PC-3 (cell line): ENCODE measurements at places on chromosomes 6 and 20. TPM values are rescaled to one million over a fixed set of nuclear protein-coding genes. Genes with fewer than 3 reads are reported as not detected.

The HCRTR2 gene
- total RNA-seq = not detected in 2 replicates

DNA sequence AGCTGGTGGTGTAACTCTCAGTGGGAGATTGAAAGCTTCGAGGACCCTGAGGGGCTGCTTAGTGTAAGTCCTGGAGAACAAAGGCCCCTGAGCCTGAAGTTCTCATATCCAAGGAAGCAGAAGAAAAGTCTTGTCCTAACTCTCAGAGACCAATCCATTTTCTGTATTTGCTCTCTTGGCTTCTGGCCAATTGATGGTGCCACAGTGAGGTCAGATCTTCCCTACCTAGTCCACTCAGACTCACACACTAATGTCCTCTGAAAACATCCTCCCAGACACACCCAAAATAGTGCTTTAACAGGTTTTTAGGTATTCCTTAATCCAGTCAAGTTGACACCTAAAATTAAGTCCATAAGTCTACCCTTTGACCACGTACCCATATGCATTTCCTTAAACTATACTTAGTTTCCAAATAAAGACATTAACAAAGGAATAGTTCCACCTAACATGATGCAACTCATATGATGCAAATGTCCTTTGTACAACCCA is 29.4 kb downstream of the ZNF292 start:
- no peak overlapping the region for H3K27ac ChIP-seq
- no peaks in the 10 kb centered on the region for H3K27me3 ChIP-seq
- peaks cover 13% of the 10 kb centered on the region; the same call in 1 of the 2 replicates for H3K4me1 ChIP-seq
- H3K36me3 ChIP-seq = peaks cover 3% of the 10 kb centered on the region; the same call in 1 of the 2 replicates
- DNase-seq = peak; percentile 6

DNA sequence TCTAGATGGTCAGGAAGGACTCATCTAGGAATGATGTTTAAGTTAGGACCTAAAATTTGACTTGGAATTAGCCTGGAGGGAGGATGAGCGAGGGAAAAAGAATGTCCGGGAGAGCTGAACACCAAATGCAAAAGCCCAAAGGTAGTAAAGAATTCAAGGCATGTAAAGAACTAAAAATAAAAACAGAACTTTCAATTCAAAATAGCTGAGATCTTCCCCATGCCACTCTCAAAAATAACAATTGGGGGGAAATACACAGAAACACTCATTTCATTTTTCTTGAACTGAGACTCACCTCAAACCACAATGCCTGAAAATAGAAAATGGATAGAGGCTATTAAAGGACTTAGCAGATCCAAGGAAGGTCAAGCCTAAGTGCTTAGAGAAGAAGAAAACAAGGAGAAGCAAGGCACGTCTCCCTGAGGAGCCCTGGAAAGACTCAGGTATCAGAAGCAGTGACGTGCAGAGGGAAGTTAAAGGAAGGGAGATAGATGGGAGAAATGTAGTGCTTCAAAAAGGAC is 10.4 kb downstream of the PXT1 start:
- H3K27me3 ChIP-seq = no peaks in the 10 kb centered on the region
- no peaks in the 10 kb centered on the region for H3K36me3 ChIP-seq
- peak; percentile 53 for DNase-seq
- H3K27ac ChIP-seq = no peak overlapping the region
- peaks cover 11% of the 10 kb centered on the region for H3K4me1 ChIP-seq

GRCh38 chr6:43149265-43149664 is 21.8 kb upstream of the SRF start:
- H3K27me3 ChIP-seq = no peaks in the 10 kb centered on the region
- peaks cover 28% of the 10 kb centered on the region for H3K4me1 ChIP-seq
- H3K27ac ChIP-seq = no peak overlapping the region
- H3K36me3 ChIP-seq = no peaks in the 10 kb centered on the region
- DNase-seq = peak; percentile 17

DNA sequence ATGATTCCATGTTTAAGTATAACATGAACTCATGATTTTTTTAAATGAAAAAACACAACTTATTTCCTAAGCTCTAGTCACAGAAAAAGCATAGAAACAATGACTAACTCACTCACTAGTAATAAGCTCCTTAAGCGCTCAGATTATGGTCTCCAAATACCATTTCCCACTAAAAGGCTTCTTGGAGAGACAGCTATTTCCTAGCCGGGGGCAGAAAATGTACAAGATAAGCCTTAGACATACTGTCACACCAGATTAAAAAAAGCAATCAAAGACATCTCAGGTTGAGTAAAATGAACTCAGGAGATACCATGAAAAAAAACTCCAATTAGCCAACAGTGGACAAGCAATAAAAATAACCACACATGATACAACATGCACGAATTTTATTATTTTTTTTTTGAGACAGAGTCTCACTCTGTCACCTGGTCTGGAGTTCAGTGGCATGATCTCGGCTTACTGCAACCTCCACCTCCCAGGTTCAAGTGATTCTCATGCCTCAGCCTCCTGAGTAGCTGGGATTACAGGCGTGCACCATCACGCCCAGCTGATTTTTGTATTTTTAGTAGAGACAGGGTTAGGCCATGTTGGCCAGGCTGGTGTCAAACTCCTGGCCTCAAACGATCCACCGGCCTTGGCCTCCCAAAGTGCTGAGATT is 14.9 kb downstream of the SRPK1 start:
- no peaks in the 10 kb centered on the region for H3K27me3 ChIP-seq
- no peaks in the 10 kb centered on the region for H3K4me1 ChIP-seq
- peaks cover 45% of the 10 kb centered on the region for H3K36me3 ChIP-seq
- no peak overlapping the region for H3K27ac ChIP-seq
- DNase-seq = no peak
- H3K4me3 ChIP-seq = no peak overlapping the region

DNA sequence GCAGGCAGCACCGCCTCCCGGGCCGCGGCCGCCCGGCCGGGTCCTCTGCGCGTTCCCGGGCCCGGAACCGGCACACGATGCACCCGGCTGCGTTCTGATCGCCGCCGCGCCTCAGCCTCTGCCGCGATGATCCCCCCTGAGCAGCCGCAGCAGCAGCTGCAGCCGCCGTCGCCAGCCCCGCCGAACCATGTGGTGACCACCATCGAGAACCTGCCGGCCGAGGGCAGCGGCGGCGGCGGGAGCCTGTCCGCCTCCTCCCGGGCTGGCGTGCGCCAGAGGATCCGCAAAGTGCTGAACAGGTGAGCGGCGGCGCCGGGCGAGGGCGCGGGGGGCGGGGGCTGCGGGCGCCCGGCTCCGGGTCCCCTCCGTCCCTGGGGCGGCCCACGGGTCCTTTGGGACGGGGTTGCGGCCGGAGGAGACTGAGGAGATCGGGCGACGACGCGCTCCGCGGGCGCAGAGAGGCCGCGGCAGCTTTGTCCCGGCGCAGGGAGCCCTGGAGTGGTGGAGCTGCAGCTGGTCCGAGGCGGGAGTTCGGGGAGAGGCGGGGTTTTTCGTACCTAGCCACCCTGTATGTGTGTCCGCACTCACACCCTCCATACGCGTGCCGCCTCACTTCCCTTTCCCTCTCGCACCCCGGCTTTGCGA is 659 bp downstream of the SLC35F1 start:
- DNase-seq = no peak
- H3K27me3 ChIP-seq = peaks cover 50% of the 10 kb centered on the region
- no peak overlapping the region; the same call in 1 of the 2 replicates for H3K4me3 ChIP-seq
- H3K4me1 ChIP-seq = no peaks in the 10 kb centered on the region

- peak overlapping the region; percentile 98 for H3K27ac ChIP-seq
- no peaks in the 10 kb centered on the region for H3K27me3 ChIP-seq
- peaks cover 59% of the 10 kb centered on the region for H3K4me1 ChIP-seq
- no peak overlapping the region for H3K4me3 ChIP-seq
- H3K36me3 ChIP-seq = peaks cover 2% of the 10 kb centered on the region; the same call in 1 of the 2 replicates
Measured at GRCh38 chr6:2792330-2793110, 27.3 kb downstream of the WRNIP1 start.

DNA sequence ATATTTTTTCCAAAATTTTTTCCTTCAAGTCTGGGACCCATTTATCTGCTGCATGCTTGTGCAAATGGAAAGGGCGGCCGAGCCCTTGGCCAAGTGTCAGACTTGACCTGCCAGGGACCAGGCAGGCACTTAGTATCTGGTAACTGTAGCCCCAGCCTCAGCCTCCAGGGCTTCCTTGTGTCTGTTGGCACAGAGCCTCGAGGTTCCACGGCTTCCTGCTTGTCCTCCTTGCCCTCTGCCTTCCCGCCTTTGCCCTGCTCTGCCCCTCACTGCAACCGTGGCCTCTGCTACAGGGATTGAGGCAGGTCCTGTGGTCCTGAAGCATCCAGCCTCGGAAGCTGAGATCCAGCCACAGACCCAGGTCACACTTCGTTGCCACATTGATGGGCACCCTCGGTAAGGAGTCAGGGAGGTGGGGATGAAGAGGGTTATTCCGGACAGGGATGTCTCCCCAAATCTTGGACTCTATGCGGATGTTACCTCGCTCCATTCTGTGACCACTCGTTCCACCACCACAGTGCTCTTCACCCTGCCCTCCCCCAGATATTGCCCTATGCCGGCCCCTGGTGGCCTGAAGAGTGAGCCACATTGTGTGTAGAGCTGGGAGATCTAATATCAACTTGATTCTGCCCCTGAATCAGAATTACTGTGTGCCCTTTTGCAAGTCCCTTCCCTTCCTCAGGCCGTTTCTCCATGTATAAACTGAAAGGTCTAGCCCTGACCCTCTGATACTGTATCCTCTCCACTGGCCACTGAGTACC is 41.5 kb upstream of the SRF start:
- peak; percentile 55 for DNase-seq
- H3K4me3 ChIP-seq = no peak overlapping the region
- peaks cover 7% of the 10 kb centered on the region; the same call in 1 of the 2 replicates for H3K4me1 ChIP-seq
- 0 out of 2 replicates have a peak, but pooled peaks cover 2% of the 10 kb centered on the region for H3K36me3 ChIP-seq
- H3K27me3 ChIP-seq = no peaks in the 10 kb centered on the region

The TRERF1 gene
- total RNA-seq = 13.7 and 13.9 TPM in 2 replicates

- no peak overlapping the region for H3K4me3 ChIP-seq
- 0 out of 2 replicates have a peak, but pooled peaks cover 4% of the 10 kb centered on the region for H3K27me3 ChIP-seq
- H3K36me3 ChIP-seq = no peaks in the 10 kb centered on the region
- peaks cover 9% of the 10 kb centered on the region; the same call in 1 of the 2 replicates for H3K4me1 ChIP-seq
- DNase-seq = no peak
- H3K27ac ChIP-seq = no peak overlapping the region
Measured at GRCh38 chr6:170045981-170046667, 244.8 kb downstream of the DLL1 start.

DNA sequence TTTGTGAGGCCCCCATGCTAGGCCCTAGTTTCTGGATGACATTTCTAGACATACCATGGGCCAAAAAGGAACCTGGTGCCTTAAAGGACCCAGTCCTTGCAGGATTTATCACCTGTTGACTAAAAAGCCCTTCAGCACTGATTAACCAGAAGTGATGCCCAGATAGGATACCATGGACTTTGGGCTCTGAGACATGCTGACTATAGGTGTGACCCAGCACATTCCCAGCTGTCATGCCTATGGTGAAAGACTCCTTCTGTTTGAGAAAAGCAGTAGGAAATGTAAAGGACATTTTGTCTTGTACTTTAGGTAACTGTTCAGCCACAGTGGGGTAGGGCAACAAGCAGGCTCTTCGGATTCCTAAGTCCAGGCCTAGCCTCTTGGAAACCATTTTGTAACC is 724.2 kb downstream of the CD109 start:
- no peak overlapping the region for H3K27ac ChIP-seq
- no peak overlapping the region for H3K4me3 ChIP-seq
- DNase-seq = no peak
- H3K4me1 ChIP-seq = no peaks in the 10 kb centered on the region
- no peaks in the 10 kb centered on the region for H3K36me3 ChIP-seq

DNA sequence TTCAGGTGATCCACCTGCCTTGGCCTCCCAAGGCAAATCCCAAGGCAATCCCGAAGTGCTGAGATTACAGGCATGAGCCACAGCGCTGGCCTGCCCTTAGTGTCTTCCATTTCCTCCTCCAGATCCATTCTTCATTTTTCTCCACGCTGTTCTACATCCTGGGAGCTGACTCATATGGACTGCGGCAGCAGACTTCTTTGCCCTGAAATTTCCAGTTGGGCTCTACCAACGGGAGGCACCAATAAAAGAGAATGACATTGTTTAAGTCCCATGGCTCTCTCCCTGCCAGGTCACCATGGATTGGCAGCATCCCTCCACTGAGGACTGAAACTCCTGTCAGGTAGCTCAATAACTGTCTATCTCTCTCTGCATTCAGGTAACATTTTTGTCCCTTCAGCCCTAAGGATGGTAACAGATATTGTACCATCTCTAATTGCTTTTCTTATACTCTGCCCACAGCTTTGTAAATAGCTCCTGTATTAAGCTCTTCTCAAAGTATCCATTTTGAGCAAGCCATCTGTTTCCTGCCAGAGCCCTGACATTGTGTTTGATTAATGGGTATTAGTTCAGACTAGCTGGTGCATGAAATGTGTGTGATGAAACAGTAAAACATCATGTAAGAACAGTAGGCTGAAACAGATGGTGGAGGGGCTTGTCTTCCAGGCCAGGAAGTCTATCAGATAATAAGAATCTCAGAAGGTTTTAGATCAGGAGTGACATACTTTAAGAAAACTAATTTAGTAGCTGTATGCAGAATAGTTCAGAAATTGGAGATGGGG is 3.6 kb downstream of the TBCC start:
- H3K36me3 ChIP-seq = no peaks in the 10 kb centered on the region
- DNase-seq = peak; percentile 44
- H3K4me3 ChIP-seq = no peak overlapping the region
- H3K27ac ChIP-seq = no peak overlapping the region
- H3K4me1 ChIP-seq = peaks cover 7% of the 10 kb centered on the region; the same call in 1 of the 2 replicates

GRCh38 chr6:35208419-35208818 is 5.3 kb upstream of the SCUBE3 start:
- H3K27ac ChIP-seq = no peak overlapping the region
- peaks cover 6% of the 10 kb centered on the region for H3K4me1 ChIP-seq
- DNase-seq = no peak
- H3K4me3 ChIP-seq = no peak overlapping the region

The IL20RA gene
- total RNA-seq = 3.5 and 6.0 TPM in 2 replicates

The SLC52A3 gene
- 4.2 and 5.9 TPM in 2 replicates for total RNA-seq

DNA sequence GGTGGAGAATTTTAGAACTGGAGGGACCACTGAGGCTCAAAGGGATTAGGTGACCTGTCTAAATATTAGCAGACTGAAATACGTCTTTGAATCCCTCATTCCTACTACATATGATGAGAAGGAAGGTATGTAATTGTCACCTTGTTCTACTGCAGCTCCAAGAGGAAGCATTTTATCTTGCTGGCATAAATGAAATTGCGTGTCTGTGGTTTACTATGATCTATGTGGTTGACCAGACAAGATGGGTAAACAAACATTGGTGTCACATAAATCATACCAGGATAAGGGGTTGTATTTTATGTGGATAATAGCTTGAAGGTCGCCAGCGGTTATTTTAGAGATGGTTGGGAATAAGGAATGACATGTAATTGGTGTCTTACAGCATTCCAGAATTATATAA is 78.2 kb downstream of the LAMA4 start:
- peaks cover 30% of the 10 kb centered on the region for H3K4me1 ChIP-seq
- H3K36me3 ChIP-seq = no peaks in the 10 kb centered on the region
- H3K4me3 ChIP-seq = no peak overlapping the region
- H3K27ac ChIP-seq = peak overlapping the region; percentile 62; the same call in 1 of the 2 replicates

GRCh38 chr6:125968493-125968892 is 11.9 kb downstream of the HINT3 start:
- H3K27me3 ChIP-seq = no peaks in the 10 kb centered on the region
- no peak overlapping the region for H3K27ac ChIP-seq
- no peak for DNase-seq
- no peaks in the 10 kb centered on the region for H3K4me1 ChIP-seq
- H3K36me3 ChIP-seq = no peaks in the 10 kb centered on the region

The COL9A3 gene
- total RNA-seq = 14.3 and 17.7 TPM in 2 replicates
